ENCODE measurements at places on chromosomes 13 and 19. TPM values are rescaled to one million over a fixed set of nuclear protein-coding genes. Genes with fewer than 3 reads are reported as not detected.

DNA sequence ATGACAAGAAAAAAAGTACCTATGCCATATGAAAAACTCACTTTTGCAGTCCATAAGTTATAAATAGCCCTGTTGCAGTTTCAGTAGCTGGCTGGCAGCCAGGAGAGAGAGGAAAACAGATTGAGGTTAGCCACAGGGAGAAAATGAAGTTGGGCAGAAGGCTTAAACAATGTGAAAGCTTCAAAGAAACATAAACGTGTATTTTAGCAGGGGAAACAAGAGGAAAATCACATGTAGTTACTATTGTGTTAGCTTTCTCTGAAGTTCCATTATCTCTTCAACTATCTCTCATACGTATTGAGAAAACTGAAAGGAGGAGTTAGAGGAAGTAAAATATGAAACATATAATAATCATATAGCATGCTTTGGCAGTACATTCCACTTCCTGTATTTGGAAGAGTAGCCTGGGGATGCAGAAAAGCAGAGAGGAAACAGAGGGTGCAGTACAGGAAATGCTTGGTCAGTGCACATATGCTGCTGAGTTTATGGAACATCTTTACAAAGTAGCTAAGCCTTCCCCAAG, 1551.1 kb downstream of the EFNB2 start:
- no peak for DNase-seq

- no peak for DNase-seq
Observed at GRCh38 chr19:46350029-46350757, 3.3 kb downstream of the PPP5C start.

- DNase-seq = no peak
Observed at GRCh38 chr19:47758443-47758804, 13.1 kb downstream of the NOP53 start.

The BRME1 gene
- 0.41 TPM for total RNA-seq

The PSG11 gene
- not detected for total RNA-seq

The BCL3 gene
- 8.6 TPM for total RNA-seq

The NANOS3 gene
- not detected for total RNA-seq
